NB4 (cell line): ENCODE measurements at places on chromosomes 1 and 21.
A peak's percentile ranks its signal among the peaks of the same experiment; 100 is the strongest.

GRCh38 chr21:16185766-16186165 lies 456.0 kb downstream of the USP25 start:
- DNase-seq, result no peak

DNA sequence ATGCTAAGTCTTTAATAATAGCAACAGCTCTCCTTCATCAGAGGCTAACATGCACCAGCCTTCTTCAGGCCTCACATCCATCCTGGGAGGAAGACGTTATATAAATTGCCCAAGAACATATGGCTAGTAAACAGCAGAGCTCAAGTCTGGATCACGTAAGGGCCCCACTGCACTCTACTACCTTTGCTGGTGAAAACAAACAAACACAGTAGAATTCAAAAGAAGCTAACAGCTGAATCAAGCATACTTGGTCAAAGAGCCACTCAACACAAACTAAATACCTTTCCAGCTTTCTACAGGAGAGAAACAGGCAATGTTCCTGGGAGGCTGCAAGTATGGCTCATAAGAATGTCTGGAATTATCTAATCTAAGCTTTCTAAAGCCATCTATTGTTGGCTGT lies 66.0 kb downstream of the WLS start:
- no peak for DNase-seq

GRCh38 chr1:168829876-168830275 lies 100.9 kb upstream of the DPT start:
- no peak for DNase-seq

DNA sequence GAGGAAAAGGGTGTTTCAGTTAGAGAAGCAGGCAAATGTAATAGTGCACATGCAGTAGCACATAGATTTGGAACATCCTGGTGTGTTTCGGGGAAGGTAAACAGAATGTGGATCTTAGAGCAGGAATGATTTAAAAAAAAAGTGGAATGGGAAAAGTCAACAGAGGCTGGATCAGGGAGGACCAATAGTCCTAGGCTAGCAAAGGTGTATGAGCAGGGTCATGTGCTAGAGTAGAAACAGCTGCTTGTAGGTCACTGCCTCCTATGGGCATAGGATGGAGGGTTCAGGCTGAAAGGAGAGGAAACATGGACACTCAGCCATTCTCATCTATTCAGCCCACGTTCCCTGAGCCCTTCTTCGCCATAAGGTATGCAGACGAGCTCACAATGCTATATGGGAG lies 3.7 kb upstream of the KPNA6 start:
- DNase-seq, result no peak

- peak; percentile 9 for DNase-seq
Observed at GRCh38 chr1:169892927-169893644, 610 bp downstream of the SCYL3 start.

- no peak for DNase-seq
Observed at GRCh38 chr1:175918364-175918801, 175.0 kb upstream of the TNR start.

- DNase-seq, result no peak
Observed at GRCh38 chr1:210291081-210291764, 37.5 kb upstream of the HHAT start.

GRCh38 chr1:20442920-20443625 lies 42.9 kb downstream of the CAMK2N1 start:
- no peak for DNase-seq
